Stimulated activated CD4-positive, alpha-beta T cell treated with anti-CD3 and anti-CD28 coated beads, Interleukin-2, amount 100 ng/mL, for 24 hours (primary cell): ENCODE measurements at places on chromosomes 11 and 22.

GRCh38 chr11:66857234-66857926 lies 516 bp downstream of the LRFN4 start:
- DNase-seq = no peak

DNA sequence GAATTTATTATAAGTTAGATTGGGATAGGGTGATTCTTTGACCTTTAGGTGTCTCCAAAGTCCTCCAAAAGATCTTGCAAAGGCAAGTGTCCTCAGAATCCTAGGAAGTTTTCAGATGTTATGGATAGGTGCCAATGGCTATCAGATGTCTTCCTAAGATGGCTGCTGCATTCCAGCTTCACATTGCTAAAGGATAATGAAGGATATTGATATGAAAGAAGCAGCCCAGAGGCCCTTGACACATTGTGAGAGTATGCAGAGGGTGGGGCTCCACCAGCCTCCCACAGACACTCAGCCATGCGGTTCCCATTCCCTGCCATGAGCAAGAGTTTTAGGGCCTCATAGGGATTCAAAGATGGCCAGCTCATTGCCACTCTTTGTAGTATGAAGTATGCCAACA lies 22.3 kb upstream of the GLYATL2 start:
- DNase-seq = no peak

GRCh38 chr11:63985812-63986155 lies 454 bp upstream of the OTUB1 start:
- peak; percentile 74 for DNase-seq

GRCh38 chr22:29175312-29175835 lies 30.3 kb upstream of the EMID1 start:
- no peak for DNase-seq

DNA sequence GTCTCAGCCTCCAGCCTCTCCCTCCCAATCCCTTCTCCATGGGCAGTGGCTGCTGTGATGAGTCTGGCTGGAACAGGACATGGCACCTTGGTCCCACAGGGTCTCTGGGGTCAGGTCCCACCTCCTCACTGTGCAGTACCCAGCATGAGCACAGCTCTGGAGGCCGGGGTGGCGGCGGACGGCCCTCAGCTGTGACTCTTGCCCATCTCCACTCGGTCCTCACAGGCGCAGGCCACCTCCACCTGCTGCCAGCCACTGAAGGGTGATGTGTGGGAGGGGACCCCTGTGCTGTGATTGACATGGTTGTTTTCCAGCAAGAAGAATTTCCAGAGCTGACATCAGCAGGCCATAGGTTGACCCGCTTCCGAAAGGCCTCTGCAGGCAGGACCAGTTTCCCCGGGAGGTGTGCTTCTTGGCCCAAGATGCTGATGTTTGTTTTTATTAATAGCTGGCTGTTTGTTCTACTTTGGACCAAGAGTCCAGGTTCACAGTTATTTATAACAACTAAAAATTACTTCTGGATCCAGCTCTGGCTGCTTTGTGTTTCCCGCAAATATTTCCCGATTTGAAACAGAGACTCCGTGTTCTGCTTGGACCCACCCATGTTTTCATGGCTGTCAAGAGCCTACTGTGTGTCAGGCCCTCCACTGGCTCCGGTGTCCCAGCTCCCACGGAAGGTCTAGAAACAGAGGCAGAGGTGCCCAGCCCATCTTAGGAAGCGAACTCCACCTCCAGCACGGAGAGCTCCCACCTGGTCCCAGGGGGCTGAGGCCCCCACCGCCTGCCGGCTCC lies 45.7 kb downstream of the SCUBE1 start:
- no peak for DNase-seq

GRCh38 chr11:85590848-85591483 lies 36.2 kb downstream of the DLG2 start:
- DNase-seq = no peak

DNA sequence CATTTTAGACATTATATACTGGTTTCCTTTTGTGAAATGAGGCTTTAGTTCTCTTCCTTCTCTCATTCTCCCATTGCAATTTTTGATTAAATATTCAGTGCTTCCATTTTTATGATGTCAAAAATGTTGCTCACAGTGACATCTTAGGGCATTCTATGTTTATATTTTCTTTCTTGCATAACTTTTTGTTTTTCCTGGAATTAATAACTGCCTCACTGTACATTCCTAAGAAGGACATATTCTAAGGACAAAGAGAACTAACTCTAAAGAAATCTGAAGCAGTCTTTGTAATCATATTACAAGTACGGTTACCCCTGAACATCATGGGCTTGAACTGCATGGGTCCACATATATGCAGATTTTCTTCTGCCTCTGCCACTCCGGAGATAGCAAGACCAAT lies 25.8 kb upstream of the P2RY6 start:
- no peak for DNase-seq

DNA sequence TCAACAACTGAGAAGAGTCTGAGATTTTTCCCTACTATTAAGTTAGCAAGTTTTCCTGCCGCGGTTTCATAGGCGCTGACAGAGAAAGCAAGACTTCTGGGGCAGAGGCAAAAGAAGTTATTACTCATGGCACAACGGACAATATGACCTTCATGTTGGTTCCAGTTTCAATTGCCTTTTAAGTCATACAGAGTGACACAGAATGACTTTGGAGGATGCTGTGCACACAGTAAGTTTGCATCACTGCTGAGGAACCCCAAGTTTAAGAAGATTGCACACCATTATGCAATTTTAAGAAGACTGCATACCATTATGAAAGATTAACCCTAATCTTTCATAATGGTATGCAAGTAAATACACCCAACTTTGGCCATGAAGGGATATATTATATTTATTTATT lies 626.5 kb upstream of the CHORDC1 start:
- no peak for DNase-seq

DNA sequence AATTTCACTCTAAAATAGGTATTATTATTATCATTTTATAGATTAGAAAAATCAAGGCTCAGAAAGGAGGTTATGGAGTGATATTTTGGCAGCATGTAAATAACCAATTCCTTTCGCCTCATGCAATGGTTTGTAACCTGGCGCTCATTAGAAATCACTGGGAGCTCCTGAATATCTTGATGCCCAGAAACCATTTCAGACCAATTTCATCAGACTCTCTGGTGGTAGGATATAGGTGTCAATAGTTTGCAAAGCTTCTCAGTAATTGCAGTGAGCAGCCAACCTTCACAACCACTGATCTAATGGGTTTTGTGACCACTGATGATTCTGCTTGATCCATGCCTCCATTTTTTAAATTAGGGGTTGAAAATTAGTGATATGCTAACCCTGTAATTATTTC lies 57.8 kb upstream of the ZC3H12C start:
- no peak for DNase-seq

DNA sequence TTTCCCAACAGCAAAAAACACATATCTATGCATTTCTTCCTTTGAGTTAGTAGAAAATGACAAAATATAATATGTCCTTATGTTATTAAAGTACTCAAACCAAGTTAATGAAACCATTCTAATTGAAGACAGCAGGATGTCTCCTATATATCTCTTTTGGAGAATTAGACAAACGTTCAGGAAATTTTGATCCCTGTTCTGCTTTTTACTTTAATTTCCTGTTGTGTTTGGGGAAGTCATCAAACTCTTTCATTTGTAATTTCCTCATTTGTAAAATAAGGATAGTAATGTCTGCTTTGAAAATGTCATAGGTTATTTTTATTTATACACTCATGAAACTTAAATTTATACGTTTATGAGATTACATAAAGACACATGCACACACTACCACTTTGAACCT lies 281.8 kb upstream of the ANO5 start:
- DNase-seq = no peak

DNA sequence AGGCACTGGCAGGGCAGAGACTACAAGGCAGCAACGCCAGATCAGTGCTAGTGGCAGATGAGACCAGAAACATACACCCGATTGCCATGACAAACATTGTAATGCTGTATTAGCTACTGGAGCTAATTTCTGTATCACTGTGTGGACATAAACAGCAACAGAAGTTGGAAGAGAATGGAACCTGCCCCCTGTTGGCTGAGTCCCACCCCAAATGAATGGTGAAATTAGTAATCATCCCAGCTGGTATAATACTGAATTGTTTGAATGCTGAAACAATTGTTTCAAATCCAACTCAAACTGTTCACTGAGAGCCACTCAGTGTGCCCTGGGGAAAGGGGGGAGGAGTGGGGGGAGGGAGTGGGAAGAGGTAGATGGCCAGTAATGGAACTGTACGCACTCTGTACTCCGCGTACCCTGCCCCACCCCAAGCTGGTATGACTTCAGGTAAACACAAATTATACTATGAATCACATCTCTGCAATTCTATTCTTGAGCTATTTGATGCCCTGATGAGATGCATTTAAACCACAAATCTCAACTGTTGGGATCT lies 11.2 kb upstream of the BIRC3 start:
- no peak for DNase-seq

DNA sequence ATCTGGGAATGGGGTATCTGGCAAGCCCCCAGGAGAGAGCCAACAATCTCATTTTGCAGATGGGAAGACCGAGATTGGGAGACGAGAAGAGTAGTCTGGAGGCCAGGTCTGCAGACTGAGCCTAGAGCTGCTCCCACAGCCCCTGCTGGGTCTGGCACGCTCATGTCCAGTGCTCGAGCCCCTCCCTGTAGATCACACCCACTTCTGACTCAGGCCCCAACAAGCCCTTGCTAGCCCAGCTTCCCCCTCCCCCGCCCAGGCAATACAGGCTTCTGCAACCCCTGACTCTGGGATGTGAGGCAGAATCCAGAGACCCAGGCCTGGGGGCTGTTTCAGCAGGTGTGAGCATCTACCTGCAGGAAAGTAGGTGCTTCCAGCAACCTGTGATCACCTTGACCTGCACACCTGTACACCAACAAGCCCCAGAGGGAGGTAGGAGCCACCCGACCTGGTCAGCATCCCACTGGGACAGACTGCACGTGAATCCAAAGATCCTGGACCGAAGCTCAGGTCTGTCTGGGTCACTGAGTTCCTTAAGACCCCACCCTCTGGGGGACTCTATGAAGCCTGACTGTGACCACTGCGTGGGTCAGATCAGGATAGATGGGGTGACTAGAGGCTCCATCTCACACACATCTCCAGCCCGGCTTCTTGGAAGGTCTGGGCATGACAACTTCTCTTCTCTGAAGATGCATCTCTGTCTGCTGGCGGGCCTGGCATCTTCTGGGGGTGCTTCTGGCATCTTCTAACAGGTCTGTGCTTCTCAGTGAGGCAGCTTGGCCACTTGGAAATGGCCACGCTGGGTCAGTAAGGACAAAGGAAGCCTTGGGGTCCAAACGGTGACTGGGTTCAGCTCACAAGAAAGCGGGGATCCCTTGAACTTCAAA lies 29.3 kb downstream of the LINC01488 start:
- DNase-seq = no peak

DNA sequence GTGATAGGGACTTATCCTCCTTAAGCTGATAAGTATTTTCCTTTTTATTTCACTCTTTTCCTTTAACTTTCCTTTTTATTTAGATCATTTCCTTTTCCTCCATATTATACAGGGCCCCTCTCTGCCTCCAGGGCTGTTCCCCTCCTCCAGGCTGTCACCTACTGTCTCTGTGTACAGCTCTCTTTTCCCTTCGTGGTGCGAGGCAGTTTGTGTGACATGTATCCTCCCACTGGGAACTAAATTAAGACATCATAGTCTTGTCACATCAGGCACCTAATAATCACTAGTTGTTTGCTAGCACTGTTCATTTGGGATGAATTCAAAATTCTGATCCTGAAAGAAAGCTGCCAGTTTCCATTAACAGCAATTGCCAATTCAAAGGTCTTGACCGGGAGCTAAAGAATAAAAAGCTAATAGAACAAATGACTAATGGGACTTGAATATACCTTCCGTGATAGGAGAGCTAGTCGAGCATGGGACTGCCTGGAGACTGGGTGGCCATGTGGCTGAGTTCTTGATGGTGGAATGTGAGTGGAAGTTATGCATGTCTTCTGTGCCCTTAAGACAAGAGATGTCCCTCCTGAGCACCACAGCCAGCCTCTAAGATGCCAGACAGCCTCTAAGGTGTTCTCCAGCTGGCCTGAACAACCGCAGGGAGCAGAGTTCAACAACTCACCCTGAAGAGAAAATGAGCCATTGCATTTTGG lies 77.7 kb upstream of the LRRC55 start:
- DNase-seq = no peak

DNA sequence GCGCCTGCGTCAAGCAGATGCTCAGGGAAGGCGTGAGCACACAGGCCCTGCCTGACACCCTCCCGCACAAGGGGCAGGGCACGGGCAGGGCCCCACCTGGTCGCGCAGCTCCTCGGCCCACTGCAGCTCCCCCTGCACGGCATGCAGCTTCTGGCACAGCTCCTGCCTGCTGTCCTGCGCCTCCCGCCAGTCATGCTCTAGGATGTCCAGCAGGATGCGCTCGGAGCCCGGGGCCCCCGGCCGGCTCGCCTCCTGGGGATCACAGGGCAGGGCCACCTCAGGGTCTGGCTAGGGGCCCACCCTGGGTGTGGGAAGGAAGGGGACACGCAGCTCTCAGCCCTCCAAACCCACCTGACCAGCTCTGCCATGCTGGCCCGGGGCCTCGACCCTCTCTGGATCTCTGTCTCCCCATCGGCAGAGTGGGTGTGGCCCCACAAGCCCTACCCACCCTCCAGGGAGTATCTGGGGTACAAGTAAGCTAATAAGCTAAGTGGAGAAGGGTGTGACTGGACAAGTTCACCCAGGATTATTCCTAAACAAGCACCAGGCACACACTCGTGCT lies 10.7 kb downstream of the CARD10 start:
- no peak for DNase-seq

DNA sequence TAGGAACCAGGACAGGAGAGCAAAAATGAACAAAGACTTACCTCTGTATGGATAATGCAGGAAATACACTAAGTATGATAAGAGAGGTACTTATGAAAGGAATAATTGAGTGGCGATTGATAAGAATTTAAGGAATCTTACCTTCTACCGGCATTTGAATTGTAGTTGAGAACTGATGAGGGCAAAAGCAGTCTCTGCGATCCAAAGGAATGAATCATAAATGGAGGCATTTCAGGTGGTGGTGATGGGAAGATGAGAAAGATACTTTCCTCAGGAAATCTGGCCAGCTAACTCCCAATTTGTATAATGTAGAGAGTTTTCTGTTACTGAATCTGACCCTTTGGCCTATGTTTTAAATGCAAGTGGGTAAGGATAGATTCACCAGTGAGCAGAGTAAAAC lies 71.9 kb upstream of the C11orf87 start:
- no peak for DNase-seq

DNA sequence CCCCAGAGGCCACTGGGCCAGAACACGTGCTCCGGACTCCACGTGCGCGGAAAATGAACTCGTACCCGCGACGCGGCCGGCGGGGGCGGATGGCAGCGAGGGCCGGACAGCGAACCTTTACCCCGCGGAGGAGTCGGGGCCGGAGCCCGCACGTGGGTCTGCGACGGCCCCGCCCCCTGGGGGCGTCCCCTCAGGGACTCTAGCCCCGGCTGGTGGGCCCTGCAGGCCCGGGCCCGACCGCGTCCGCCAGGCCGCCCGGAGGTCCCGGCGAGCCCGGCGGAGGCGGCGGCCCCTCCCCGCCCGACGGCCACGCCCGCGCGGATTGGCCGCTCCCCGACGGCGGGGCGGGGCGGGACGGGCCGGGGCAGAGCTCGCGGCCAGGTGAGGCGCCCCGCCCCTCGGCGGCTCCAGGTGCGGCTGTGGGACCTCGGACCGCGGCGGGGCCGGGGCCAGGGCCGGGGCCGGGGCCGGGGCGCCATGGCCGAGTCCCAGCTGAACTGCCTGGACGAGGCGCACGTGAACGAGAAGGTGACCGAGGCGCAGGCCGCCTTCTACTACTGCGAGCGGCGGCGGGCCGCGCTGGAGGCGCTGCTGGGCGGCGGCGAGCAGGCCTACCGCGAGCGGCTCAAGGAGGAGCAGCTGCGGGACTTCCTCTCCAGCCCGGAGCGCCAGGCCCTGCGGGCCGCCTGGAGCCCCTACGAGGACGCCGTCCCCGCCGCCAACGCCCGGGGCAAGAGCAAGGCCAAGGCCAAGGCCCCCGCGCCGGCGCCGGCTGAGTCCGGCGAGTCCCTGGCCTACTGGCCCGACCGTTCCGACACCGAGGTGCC lies at the start of gene FAM83F:
Gene FAM83F (plus strand): TSS at position 389 of the 827 bp plus-strand sequence. CDS start 89 bp downstream, at position 478.
- peak; percentile 57 for DNase-seq
